ENCODE measurements at places on chromosomes 11 and 22.

- no peak for DNase-seq
Measured at GRCh38 chr11:12073436-12073835, 37.0 kb upstream of the MICAL2 start.

GRCh38 chr11:116641561-116642045 lies 131.2 kb downstream of the BUD13 start:
- no peak for DNase-seq

DNA sequence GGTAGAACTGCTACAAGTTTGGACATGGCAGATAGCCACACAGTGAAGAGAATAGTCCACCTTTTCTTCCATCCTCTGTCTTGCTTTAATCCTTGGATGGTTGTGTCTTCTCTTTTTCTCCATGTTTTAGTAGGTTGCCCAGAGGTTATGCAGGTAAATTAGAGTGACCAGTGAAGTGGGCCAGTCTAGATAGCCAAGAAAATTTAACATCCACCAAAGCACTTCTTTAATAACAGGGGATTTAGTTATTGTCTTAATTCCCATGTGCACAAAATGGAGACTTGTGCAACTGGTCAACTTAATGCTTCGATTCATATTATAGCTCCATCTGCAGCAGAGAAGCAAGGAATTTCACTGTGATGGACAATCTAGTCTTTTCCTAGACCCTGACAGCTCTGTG lies 58.8 kb upstream of the RCN1 start:
- no peak for DNase-seq

DNA sequence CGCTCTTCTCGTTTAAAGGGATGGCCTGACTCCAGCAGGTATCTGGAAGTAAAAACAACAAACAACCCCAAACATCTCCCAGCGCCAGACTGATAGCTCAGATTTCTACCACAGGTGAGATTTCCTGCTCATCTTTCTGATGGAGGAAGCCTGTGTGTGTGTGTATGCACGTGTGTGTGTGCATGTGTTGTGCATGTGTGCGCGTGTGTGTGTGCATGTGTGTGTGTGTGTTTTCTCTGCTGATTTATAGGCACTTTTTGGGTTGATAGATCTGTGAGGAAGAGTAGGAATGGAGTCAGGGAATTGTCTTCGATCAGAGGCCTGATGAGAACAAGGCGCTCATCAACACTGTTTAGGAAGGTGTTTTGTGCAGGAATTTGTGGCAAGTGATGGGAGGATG lies 103.0 kb downstream of the PKNOX2 start:
- no peak for DNase-seq

DNA sequence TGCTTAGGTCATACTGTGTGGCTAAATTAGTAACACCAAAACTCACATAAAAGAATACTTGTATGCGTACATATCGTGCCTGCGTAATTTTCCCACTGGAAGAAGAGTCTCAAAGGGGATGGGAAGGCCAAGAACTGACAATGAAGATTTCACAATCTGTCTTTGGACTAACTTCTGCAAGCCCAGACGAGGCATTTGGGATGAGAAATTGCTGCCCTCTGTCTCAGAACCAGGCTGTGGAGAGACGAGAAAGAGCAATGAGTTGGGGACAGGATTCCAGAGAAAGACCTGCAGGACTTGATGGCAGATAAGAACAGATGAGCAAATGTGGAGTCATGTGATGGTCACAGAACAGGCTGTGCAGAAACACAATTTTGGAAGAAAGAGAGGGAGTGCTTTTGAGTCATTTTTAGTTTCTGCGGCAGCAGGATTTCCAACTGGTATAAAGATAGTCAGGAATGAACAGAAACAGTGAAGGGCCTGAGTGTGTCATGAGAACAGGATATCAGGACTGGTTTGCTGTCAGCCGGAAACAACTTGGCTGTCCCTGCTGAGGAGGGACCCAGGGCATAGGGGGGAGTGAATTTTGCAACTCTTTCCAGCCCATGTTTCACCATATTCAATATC lies 82.7 kb upstream of the CTSC start:
- no peak for DNase-seq

DNA sequence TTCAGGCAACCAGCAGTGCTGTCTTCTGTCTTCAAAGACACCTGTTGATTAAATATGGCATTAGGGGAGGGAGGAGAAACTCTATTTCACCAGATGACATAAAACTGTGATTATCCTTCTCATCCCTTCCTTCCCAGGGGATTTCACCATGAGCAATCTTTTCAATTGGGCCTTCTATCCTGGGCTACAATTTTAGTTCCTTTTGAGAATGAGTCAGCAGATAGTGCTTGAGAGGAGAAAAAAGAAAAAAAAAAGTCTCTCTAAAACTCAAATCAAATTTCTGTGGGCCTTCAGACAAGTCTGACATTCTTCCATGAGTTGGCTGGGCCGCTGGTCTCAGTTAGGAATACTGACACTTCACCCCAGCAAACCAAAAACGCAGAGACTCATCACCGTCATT lies 7.2 kb downstream of the FLI1 start:
- DNase-seq = no peak

DNA sequence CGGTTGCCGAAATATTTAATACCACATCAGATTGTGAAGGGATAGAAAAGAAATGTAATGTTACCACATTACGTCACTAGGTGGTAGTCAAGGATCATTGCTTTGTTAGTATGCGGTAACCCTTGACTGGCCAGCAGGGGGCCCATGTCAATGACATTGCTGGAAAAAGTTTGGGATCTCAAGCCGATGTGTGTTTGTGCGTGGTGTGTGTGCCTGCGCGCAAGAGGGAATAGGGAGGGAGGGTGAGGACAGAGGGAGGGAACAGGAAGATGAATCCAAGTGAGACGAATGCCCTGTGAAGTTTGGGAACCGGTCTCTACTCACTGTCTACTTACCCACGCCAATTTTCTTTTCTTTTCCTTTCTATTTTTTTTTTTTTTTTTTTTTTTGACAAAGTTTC lies 10.7 kb upstream of the MRGPRX2 start:
- peak; percentile 56 for DNase-seq

GRCh38 chr22:19376247-19376646 lies 55.3 kb downstream of the HIRA start:
- DNase-seq = no peak

- DNase-seq = no peak
Measured at GRCh38 chr22:36528341-36528740, 625 bp downstream of the EIF3D start.

- no peak for DNase-seq
Measured at GRCh38 chr11:31607914-31608313, 98.3 kb downstream of the ELP4 start.

- peak; percentile 56 for DNase-seq
Measured at GRCh38 chr22:40348025-40348658, 1.8 kb downstream of the ADSL start.

DNA sequence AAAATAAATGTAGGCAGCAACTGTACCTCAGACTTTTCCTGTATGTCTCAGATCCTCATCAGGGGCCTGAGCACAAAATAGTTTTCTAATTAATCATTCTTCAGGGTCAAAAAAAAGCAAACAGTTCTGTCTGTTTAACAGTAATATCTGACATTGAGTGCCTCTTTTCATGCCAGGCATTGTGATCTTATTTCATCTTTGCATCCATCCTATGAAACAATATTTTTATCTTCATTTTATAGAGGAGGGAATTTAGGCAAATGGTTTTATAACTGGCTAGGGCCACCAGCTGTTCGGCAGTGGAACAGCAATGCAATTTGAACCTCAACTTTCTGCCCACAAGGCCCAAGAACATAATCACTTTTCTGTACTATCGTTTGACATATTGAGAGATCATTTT lies 145.6 kb downstream of the WNT7B start:
- DNase-seq = no peak

GRCh38 chr11:96752221-96752620 lies 362.4 kb downstream of the JRKL start:
- no peak for DNase-seq

DNA sequence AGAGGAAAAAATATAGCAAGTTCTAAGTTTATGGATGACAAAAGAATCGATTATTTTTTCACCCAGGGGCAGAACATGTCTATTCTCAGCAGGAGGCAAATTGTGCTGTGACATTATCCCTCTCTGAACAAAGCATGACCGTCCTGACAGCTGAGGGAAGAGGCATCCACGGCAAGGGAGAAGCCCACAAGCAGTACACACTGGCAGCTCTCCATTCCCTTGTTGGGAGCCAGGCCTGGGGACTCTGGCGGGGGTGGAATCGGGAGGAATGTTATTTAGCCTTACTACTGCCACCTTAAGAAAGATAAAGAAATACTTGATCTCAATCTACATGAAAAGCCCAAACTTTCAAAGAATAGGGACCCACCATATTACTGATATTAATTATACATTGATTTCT lies 3.4 kb downstream of the KIRREL3 start:
- no peak for DNase-seq

DNA sequence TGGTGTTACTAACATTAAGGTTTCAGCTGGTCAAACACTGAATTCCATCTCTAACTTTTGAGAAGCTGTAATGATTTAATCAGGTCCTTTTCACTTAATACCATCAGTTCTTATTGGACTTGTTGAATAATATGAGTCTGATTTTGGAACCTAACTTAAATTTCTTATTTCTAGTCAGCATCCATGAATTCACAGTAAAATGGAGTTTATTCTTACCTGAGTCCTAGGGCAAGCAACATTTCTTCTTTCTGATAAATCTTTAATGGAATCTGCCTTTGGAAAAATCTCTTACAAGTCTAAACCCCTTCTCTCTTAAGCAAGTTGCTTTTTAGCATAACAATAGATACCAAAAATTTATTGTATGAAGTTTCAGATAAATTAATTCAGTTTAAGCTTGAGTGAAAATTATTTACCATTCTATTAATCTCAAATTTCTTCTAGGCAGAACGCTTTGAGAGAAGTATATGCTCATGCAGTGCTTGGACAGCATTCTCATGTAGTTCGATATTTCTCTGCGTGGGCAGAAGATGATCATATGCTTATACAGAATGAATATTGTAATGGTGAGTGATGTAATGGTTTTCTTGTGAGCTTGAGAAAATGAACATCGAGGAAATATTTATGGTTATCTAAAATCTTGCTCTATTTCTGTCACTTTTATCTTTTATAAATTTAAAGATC lies 3.4 kb downstream of the WEE1 start:
- no peak for DNase-seq

DNA sequence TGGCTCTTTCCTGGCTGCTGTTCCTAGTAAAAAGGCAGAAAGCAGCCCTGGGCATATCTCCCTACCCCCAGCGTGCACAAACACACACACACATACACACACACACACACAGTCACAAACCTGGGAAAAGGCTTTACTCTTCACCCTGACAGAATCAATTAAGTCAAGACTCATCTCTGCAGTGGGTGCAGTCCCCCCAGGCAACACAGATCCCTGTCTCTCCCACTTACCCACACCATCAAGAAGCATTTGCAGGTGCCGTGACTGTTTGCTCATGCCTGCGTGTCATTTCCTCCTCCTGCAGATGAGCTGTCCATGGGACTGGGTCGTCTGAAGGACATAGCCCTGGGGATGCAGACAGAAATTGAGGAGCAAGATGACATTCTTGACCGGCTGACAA lies 28.6 kb downstream of the SNAP29 start:
- DNase-seq = no peak

- no peak for DNase-seq
Measured at GRCh38 chr11:60242740-60243239, at the start of gene MS4A4E. MS4A4E (minus strand) TSS chr11:60243137; CDS start chr11:60230055, 13,082 bp downstream.

GRCh38 chr11:110434952-110435779 lies 5.4 kb downstream of the FDX1 start:
- no peak for DNase-seq

GRCh38 chr11:126655807-126656128 lies 300.3 kb downstream of the ST3GAL4 start:
- no peak for DNase-seq

- DNase-seq = no peak
Measured at GRCh38 chr11:128802358-128802981, 64.6 kb downstream of the KCNJ1 start.

DNA sequence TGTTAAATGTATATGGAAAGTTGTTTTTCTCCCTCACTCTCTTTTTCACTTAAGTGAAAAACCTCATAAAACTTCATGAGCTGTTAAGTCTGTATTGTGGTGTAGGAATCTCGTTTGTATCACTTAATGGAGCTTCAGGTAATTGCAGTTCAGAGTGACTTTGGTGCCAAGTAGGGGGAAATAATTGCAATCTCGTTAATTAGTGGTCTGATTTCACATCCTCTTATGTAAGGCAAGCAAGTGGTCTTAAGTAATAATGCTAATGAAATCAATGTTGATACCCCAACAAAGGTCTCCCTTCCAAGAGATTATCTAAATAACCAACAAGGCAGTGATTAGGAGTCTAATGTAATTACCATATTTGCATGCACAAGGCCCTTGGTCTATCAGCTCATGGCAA lies 174.2 kb upstream of the SORL1-AS1 start:
- DNase-seq = no peak

- DNase-seq = no peak
Measured at GRCh38 chr11:108125096-108125495, 3.7 kb downstream of the ACAT1 start.

Data from immature natural killer cell (primary cell).